ENCODE measurements at places on chromosomes 7 and 10.
A peak's percentile ranks its signal among the peaks of the same experiment; 100 is the strongest.

DNA sequence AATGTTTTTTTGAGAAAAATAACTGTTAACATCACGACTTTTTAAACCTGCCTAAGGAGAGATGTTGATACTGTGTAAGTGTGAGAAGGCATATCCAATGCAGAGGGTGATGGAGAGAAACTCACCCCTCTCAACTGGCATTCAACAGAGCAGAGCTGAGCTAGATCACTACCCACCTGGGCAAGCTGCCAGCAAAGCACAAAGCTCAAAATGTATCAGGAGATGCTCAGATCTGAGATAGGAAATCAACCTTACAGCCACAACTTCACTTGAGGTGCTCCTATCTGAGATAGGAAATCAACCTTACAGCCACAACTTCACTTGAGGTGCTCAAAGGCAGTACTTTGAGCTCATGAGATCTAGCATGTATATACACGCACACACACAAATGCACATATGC lies 151.5 kb upstream of the PDE1C start:
- DNase-seq, result no peak

DNA sequence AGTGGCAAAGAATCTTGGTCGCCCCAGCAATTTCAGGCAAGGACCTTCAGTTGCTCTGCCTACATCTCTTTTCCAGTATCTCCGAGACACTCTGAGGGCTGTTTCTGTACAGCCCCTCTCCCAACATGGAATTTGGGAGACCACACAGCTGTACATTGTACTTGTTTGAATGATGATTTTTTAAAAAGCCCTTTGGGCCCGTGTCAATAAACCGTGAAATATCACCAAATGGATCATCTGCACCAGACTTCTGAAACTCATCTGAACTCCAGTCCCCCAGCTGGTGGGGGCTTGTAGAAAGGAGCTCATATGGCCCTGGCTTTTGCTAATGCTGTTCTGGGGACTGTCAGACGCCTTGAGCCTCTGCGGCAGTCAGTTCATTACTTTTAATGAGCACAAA lies 374.9 kb downstream of the BBS9 start:
- DNase-seq, result no peak

DNA sequence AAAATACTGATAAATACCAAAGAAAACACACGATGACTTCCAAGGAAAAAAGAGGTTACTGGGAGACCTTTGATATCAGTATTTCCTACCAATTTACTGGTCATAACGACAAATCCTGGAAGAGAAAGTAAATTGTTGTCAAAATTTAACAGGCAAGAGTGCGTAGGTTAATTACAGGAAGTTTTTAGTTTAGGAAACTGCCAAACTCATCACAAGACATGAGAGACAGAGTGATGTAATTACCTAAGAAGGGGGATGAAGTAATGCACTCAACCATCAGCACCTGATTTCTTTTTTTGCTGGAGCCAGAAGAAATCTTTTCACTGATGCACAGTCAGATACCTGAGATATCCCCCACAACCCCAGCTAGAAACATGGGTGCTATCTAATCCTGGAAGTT lies 16.8 kb downstream of the MACC1 start:
- peak; percentile 89 for DNase-seq

GRCh38 chr10:90787393-90788198 lies 70.2 kb downstream of the HTR7 start:
- DNase-seq, result peak; percentile 46

DNA sequence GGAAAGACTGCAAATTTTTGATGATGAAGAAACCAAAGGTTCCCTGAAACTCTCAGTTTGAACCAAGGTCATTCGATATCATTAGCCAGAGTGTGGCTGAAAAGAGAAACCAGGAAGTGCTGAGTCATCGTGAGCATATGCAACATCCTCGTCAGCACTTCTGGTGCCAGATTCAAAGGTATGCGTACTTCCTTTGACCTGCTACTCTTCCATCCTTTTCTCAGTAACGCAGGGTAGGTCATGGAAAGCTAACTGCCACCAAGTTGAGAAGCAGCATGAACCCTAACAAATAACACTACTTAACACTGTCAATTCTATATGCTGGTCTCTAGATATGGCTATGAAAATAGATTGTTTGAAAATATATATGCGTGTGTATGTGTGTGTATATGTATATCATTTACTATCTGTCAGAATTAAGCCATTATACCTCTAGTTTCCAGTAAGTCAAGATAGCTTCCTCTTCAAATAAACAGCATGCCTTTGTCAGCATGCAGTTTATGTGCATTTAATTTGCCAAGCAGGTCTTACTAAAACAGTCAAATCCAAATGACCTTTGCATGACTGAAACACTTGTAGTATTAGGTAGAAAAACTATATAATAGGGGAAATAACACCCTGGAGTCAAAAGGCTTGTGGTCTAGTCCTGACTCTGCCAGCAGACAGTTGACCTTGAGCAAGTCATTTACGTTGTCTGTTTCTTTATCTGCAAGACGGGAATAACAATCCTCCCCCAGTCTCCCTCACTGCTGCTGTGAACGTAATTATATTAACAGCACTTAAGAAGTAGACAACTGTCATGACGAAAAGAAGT lies 26.4 kb downstream of the CDK6 start:
- DNase-seq, result peak; percentile 74

Measured in inflammatory macrophage (primary cell).